ENCODE measurements at places on chromosomes 2 and 18.

GRCh38 chr2:233953087-233953801 lies 36.1 kb downstream of the TRPM8 start:
- DNase-seq = no peak

DNA sequence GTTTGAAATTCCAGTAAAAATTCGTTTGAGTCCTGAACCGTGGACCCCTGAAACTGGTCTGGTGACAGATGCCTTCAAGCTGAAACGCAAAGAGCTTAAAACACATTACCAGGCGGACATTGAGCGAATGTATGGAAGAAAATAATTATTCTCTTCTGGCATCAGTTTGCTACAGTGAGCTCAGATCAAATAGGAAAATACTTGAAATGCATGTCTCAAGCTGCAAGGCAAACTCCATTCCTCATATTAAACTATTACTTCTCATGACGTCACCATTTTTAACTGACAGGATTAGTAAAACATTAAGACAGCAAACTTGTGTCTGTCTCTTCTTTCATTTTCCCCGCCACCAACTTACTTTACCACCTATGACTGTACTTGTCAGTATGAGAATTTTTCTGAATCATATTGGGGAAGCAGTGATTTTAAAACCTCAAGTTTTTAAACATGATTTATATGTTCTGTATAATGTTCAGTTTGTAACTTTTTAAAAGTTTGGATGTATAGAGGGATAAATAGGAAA lies 80.7 kb downstream of the ACSL3 start:
- DNase-seq = no peak

GRCh38 chr2:230674966-230675672 lies 37.5 kb upstream of the CAB39 start:
- no peak for DNase-seq

- no peak for DNase-seq
These were observed 12.6 kb downstream of the KLHL23 start for GRCh38 chr2:169746240-169746639.

- DNase-seq = no peak
These were observed 640.8 kb downstream of the DPP10 start for GRCh38 chr2:115083225-115083624.

DNA sequence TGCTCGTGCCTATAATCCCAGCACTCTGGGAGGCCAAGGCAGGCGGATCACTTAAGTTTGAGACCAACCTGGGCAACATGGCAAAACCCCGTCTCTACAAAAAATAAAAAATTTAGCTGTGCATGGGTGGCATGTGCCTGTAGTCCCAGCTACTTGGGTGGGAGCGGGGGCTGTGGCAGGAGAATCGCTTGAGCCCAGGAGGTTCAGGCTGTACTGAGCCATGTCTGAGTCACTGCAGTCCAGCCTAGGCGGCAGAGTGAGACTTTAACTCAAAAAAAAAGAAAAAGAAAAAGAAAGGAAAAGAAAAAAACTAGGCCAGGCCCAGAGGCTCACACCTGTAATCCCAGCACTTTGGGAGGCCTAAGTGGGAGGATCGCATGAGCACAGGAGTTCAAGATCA lies 30.8 kb downstream of the TWSG1 start:
- DNase-seq = no peak

DNA sequence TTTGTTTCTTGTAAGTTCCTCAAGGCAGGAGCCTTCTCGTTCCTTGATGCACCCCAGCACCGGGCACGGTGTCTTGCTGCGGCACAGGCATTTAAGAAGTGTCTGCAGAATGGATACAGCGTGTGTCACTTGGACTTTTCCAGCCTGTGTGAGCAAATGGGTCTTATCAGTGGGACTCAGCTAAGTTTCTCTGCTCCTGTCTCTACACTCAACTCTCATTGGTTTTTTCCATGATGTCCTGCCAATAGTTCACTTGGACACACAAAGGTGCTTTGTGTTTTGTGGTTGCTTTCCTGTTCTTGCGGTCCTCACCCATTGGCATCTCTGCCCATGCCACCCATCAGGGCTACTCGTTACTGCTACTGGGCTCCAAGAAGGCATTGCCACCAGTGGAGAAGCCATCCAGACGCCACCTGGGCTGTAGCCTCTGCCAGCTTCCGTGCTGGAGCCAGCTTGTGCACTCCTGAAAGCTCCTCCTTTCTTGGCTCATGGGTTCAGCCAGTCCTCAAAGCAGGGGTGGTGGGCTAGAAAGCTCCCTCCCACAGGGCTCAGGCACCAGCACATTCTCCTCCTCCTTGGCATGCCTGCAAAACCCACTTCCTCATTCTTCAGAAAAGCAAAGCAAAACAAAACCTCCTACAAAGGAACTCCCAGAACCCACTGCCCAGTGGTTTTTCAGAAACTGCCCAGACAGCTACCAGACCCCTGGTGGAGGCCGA lies 41.4 kb downstream of the IL1R2 start:
- DNase-seq = no peak

DNA sequence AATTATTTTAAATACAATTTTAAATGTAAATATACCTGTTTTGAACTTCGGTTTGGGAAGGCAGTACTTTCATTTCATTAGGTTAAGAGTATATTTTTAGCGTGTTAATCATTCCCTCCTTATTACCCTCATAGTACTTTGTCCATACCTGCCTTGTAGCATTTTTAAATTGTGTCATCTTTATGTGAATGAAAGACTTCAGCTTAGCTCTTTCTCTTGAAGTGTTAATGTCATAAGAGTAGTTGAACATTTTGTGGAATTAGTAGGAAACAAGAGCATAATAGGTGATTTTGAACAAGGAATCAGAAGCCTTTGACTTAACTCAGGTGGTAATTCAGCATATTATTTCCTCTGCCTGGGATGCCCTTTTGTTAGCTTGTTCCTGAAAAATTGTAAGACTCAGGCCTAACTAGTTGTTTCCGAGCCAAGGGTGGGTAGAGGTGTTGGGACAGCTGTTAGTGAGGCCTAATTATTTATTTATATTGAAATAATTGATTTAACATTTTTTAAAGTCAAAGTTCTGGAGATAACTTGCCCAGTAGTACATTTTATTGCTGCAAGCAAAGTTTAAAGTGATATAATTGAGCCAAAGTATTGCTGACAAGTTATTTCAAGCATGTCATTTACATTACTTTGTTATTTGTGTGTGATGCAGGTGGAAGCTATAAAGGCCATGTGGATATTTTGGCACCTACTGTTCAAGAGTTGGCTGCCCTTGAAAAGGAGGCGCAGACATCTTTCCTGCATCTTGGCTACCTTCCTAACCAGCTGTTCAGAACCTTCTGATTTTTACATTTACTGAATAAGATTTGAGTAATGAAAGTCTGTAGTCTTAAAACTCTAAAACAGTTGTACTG lies 38.7 kb downstream of the DDX1 start:
- no peak for DNase-seq

DNA sequence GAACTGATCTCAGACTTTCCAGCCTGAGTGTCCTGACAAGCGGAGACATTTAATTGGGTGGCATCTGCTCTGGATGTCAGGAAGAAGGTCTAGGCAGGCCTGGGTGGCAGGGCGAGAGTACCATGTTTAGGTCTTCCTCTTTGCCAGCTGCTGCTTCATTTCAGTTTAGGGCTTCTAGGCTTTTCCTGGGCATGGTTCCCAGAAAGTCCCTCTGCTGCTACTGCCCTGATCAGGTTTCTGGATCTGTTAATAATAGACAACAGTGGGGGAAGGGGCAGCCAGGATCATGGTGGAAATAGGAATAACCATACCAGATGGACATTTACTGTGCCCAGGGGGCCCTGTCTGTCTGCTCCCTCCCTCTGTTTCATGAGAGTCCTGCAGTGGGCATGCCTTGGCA lies 2.3 kb upstream of the PLCD4 start:
- no peak for DNase-seq

- DNase-seq = no peak
These were observed 206.5 kb downstream of the SETBP1 start for GRCh38 chr18:44887227-44887631.
